ENCODE measurements at places on chromosomes 13 and 19.

DNA sequence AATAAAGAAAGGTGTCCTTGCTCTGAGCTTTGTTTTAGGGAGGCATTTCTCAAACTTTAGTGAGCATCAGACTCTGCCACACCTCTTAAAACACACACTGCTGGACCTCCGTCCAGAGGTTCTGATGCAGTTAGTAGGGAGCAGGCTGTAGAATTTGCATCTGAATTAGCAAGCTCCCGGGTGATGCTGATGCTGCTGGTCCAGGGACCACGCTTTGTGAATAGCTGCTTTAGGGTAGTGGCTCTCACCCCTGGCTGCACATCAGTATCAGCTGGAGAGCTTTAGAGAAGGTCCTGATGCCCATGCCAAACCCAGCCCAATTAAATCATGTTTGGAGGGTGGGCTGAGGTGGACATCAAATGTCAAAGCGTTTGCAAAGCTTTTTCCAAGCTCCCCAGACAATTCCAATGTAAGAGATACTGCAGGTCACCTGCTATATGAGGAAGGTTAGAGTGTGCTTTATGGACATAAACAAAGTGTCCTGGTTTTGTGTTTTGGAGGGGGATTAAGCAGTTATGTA lies 3.6 kb downstream of the HTR2A start:
- no peak for DNase-seq

GRCh38 chr13:73952648-73953047 lies 181.6 kb downstream of the KLF12 start:
- DNase-seq = no peak

- no peak for DNase-seq
Measured at GRCh38 chr13:50126993-50127725, 111.9 kb downstream of the KCNRG start.

DNA sequence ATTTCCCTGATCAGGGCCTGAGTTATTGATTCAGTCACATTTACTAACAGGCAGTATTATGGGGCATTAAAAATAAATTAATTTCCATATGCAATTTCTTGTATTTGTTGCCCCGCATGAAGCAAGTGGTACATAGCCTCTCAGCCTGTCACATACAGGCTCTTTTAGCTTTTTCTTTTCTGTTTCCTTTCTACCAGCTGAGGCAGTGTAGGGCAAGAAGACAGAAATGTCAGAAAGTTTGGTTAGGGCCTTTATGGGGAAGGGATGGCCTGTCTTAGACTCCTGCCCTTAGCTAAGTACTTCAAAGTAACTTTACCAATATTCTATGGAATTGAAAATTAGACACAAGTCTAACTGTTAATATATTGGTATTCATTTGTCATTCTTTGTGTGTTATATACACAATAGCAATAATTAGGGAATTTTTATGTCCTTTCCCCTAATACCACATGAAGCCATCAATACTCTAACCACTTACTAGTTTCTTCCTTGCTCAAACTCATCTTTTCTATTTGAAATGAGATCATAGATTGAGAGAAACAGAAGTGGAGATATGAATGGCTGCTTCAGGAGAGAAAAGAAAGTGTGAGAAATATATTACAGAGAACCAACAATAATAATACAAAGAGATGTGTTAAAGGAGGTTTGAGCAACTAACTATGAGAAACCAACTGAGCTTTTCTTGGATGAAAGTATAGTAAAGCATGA lies 669.6 kb downstream of the PCDH17 start:
- DNase-seq = no peak

- DNase-seq = no peak
Measured at GRCh38 chr13:20891768-20892167, 10.8 kb downstream of the XPO4 start.

DNA sequence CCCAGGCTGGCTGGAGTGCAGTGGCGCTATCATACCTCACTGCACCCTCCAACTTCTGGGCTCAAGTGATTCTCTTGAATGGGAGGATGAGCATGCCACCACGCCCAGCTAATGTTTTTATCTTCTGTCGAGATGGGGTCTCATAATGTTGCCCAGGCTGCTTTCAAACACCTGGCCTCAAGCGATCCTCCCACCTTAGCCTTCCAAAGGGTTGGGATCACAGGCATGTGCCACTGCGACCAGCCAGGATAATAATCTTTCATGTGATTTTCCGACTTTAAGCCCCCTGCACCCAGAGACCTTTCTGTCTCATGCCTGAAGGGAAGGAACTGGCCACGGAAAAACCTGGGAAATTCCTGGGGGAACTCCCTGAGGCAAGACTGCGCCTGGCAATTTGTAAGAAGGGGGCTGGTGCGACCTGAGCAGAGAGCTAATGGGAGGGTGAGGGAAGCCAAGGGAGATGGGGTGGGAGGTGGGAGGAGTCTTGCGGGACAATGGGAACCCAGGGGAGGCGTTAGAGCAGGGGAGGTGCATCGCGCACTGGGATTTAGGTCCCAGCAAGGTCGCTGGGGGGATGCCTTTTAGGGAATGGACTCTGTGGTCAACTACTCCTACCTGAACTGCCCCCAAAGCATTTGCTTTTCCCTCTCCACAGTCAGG lies 1.2 kb upstream of the CCDC124 start:
- no peak for DNase-seq

DNA sequence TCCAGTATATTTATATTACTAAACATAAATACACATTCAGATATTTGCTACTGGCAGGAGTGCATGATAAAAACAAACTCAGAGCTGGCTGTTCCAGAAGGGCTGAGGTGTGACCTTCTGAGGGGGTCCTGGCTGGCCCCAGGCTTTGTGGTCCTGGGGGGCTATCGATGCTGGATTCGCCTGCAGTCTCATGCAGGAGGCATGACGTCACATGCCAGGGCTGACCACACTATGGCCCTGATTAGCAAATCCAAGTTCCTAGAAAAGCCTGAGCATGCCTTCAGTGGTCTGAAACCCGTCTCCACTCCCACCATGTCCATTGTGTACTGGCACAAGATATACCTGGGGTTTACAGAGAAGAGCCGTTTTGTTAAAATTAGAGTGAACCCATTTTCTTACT lies 97.9 kb downstream of the KL start:
- no peak for DNase-seq

DNA sequence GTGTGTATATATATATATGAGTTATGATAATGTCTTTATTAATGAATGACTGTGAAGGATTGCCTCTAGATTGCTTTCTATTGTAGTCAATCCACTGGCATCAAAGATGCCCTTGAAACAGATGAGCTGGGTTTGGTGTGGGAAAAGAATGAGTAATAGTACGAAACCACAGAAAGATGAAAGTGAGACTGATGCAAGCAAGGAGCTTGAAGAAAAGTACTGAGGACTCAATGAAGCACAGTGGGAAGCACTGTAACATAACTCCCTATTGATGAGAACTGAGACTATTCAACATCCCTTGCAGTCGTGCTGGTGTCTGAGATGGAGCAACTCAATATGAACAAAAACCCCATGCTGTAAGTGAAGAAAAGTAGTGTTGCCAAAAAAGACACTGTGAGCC lies 1794.2 kb downstream of the SLITRK5 start:
- no peak for DNase-seq

GRCh38 chr19:51259348-51260245 lies 8.7 kb downstream of the SIGLECL1 start:
- DNase-seq = no peak

GRCh38 chr13:86877441-86877840 lies 793.7 kb upstream of the SLITRK5 start:
- no peak for DNase-seq

- DNase-seq = no peak
Measured at GRCh38 chr19:35793381-35794165, 18.2 kb downstream of the ARHGAP33 start.

GRCh38 chr13:34017231-34017630 lies 199.3 kb downstream of the RFC3 start:
- no peak for DNase-seq

- no peak for DNase-seq
Measured at GRCh38 chr13:44331446-44331845, 42.2 kb upstream of the SERP2 start.

- DNase-seq = no peak
Measured at GRCh38 chr19:1799695-1800342, 12.3 kb downstream of the ATP8B3 start.

- DNase-seq = no peak
Measured at GRCh38 chr13:22121146-22121739, 450.4 kb downstream of the FGF9 start.

DNA sequence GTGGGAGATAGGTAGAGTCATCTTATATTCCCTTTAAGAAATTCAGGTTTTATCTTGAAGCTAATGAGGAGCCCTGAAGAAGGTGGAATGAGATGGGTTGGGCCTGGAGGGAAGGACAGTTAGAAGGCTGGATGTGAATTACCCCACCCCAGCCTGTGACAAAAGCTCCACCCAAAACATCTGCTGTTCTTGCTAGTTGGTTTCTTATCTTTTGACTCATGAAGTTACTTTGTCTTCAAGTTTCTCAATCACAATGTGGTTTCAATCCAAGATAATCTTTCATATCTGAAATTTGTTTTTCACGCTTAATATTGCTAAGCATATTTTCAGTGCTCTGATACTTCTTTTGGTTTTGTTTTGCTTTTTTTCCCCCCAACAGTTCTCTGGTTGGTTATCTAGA lies 38.3 kb upstream of the HMGB1 start:
- no peak for DNase-seq

All from NCI-H1436 treated with DMSO at 0.1 percent for 48 hours (cell line).